ENCODE measurements at places on chromosomes 6 and 20. TPM values are rescaled to one million over a fixed set of nuclear protein-coding genes. Genes with fewer than 3 reads are reported as not detected.
A peak's percentile ranks its signal among the peaks of the same experiment; 100 is the strongest.

- peak overlapping the region; percentile 89 for H3K27ac ChIP-seq
- no peaks in the 10 kb centered on the region for H3K36me3 ChIP-seq
- H3K4me3 ChIP-seq = peak overlapping the region; percentile 75
These were observed 6.8 kb upstream of the SOX4 start for GRCh38 chr6:21586740-21587178.

SLC12A5 gene
- total RNA-seq = not detected

- no peak overlapping the region for H3K27ac ChIP-seq
- no peaks in the 10 kb centered on the region for H3K36me3 ChIP-seq
- H3K27me3 ChIP-seq = no peaks in the 10 kb centered on the region
- no peak overlapping the region for H3K4me3 ChIP-seq
- no peak for DNase-seq
These were observed 687.7 kb upstream of the POU3F2 start for GRCh38 chr6:98146656-98147055.

- H3K36me3 ChIP-seq = no peaks in the 10 kb centered on the region
- no peak overlapping the region for H3K4me3 ChIP-seq
- no peak overlapping the region for H3K27ac ChIP-seq
- H3K4me1 ChIP-seq = no peaks in the 10 kb centered on the region
- DNase-seq = no peak
These were observed 197.6 kb downstream of the GMDS start for GRCh38 chr6:2047855-2048254.

LGSN gene
- not detected for total RNA-seq
